T47D (cell line): ENCODE measurements at places on chromosomes 1 and 21.

DNA sequence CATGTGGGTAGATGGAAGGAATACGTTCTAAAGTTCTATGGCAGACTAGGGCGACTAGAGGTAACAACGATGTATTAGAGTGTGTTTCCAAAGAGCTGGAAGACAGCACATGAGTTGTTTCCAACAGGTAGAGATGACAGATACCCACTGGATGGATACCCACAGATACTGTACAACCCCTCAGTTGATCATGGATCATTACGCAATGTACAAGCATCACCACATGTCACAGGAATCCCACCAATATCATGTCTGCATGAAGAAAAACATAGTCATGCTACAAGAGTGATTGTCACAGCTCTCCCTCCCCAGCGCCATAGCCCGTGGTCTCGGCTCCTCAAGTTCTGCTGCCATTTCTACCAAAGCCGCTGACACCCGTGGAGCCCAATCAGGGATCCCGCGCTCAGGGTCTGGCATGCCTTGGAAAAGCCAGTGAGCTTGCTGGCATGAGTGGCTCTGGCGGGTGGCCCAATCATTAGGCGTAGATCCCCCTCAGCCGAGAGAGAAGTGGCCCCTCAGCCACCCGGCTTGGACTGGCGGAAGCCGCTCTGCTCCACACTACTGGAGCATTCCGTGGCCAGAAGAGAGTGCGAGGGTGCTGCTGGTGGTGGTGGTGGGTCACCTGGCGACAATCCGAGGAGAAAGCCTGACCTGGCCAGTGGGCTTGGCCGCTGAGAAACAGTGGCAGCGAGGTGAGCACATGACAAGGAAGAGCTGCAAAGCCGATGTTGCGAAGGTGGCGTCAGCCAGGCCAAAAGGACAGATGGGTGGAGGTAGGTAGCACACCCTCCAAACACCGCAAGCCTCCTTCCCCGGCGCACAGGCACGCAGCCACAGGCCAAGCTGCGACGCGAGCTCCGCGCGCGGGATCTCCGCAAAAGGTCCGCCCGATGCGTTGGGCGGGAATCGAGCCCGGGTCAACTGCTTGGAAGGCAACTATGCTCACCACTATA is 65.7 kb upstream of the FCGR2A start:
- DNase-seq: no peak

DNA sequence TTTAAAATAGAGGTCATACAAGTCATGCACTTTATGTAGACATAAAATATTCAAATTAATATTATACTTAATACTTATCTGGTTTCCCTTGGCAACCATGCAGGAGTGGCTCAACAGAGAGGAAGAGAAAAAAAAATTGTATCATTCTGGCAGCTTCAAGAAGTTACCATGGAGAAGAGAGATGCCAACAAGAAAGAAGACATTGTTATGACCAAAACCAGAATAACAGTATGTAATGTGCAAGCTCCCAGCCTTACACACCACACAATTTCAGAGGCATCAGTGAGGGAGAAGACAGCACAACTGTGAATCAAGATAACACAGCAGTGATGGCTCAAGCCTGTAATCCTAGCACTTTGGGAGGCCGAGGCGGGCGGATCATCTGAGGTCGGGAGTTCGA is 49.1 kb upstream of the RCOR3 start:
- no peak for DNase-seq

GRCh38 chr1:234281826-234282489 is 91.3 kb upstream of the COA6 start:
- DNase-seq: no peak

DNA sequence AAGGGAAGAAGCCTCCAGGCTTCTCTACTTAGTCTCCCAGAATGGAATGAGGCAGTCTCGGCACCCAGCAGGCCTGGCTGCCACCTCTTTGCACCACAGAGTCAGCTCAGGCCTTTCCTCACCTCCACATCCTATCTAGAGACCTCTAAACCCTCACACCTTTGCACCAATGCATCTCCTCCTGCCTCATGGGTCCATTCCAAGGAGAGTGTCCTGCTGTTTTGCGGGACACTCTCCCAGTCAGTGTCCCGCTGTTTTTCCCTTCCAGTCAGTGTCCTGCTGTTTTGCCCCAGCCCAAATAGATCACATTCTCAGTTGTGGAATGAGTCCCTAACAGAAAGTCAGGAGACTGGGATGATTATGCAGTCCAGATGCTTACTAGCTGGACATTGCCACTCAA is 185.6 kb upstream of the CAMK1G start:
- no peak for DNase-seq

GRCh38 chr1:50300297-50300696 is 122.9 kb downstream of the DMRTA2 start:
- no peak for DNase-seq

DNA sequence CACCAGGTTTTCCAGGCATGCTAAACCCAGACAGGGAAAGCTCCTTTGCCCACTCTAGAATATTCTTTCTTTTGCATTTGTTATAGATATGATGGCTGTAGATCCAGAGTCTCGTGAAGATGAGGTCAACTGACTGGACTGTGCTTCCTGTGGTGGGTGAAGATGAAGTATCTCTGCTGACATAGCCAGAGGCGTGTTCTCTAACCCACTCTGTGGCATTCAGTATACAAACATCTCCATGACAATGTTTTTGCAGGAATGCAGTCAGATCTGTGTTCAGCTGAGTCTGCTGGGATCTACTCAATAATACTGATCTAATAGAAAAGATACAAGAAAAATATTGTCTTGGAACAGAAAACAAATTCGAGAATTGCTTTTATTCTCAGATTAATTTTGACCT is 11.3 kb downstream of the RWDD2B start:
- no peak for DNase-seq

DNA sequence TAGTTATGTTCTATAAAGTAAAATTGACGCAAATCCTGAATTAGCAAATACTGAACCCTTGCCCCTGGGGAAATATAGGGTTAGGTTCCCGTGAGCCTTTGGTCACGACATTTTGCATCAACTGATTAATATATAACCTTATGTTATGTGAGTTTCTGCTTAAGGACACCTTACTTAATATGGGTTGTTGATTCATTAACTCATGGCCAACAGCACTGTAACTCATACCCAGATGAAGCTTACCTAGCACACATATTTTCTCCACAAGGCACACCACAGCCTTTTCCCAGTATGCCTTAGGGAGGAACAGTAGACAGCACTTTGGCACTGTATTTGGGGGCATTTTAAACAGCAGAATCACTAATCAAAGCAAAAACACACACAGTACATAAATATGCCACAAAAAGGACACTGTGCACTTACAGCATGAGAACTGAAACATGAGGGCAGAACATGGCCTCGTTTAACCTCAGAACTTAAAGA is 15.1 kb downstream of the INAVA start:
- no peak for DNase-seq

DNA sequence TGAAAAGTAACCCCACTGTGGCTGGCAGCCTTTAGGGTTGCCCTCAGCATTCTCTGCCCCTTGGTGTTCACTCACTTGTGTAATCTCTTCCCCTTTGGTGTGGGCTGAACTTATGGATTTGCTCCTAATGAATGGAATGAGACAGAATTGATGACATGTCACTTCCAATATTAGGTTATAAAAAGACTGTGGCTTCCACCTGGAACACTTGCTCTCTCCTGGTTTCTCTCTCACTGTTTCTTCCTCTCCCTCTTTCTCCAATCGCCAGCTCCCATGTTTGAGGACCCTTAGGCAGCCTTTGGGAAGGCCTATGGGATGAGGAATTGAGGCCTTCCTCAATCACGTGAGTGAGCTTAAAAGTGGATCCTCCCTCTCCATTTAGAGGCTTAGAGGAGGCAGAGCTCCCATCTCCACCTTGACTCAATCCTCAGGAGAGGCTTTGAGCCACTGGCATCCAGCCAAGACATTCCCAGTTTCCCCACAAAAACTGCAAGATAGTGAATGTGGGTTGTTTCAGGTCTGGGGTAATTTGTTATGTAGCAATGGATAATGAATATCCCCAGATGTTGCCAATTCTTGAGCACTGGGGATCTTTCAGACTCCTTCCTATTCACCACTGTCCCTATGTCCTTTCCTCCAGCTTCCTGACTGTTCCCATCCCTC is 95.5 kb upstream of the CD34 start:
- no peak for DNase-seq

- DNase-seq: no peak
These were observed 90.8 kb upstream of the ERRFI1 start for GRCh38 chr1:8116894-8117264.

DNA sequence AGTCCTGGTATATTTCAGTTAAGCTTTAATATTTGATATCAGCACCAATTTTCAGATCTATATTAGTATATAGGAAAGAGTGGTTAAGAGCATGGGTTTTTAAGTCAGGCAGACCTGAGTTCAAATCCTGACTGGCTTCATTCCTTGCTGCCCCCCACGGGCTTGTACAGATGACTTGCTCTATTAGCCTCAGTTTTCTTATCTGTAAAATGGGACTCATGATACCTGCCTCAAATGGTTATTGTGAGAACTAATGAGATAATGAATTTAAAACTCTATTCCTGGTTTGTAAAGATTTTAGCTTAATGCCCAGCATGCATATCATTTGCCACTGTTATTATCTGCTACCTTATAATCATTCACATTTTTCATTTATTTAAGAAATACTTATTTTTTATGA is 264.5 kb downstream of the RPS6KC1 start:
- no peak for DNase-seq

DNA sequence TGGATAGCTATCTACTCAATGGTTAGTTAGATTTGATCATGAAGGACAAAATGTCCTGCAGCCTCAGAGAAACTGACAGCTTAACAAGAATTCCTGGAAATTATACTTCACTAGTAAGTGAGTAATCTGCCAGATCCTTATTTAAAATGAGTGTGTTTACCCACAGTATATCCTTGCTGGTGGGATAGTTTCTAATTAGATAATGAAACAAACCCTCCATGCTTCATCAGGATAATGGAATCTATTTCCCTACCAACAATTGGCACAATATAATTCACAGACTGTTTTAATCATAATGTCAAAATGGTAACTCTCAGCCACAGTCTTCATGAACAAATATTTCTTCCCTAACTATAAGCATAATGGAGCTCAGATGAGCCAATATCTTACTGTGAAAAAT is 239.4 kb upstream of the ST6GALNAC5 start:
- DNase-seq: no peak

- DNase-seq: no peak
These were observed 8.2 kb upstream of the IL22RA1 start for GRCh38 chr1:24151175-24151533.

- DNase-seq: no peak
These were observed 73.3 kb upstream of the RALGPS2 start for GRCh38 chr1:178651742-178652141.

DNA sequence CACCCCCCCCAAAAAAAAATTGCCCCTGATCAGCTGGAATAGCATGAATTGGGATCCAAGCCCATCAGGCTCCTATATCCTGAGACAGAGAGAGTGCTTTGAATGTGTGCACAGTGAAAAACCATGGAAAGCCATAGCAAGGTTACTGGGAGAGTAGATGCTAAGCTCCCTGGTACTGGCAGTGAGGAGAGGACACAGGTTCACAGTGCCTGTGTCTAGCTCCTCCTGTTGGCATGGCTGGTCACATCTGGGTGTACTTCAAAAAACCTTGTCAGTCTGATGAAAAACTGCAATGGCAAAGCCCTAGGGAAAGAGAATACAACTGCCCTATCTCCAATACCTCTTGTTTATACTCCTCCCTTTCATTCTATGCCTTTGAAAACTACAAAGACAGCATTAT is 12.9 kb downstream of the COPA start:
- DNase-seq: no peak

GRCh38 chr1:186783193-186783592 is 45.6 kb upstream of the PLA2G4A start:
- no peak for DNase-seq

- no peak for DNase-seq
These were observed 25.8 kb upstream of the LPAR3 start for GRCh38 chr1:84918726-84919336.

DNA sequence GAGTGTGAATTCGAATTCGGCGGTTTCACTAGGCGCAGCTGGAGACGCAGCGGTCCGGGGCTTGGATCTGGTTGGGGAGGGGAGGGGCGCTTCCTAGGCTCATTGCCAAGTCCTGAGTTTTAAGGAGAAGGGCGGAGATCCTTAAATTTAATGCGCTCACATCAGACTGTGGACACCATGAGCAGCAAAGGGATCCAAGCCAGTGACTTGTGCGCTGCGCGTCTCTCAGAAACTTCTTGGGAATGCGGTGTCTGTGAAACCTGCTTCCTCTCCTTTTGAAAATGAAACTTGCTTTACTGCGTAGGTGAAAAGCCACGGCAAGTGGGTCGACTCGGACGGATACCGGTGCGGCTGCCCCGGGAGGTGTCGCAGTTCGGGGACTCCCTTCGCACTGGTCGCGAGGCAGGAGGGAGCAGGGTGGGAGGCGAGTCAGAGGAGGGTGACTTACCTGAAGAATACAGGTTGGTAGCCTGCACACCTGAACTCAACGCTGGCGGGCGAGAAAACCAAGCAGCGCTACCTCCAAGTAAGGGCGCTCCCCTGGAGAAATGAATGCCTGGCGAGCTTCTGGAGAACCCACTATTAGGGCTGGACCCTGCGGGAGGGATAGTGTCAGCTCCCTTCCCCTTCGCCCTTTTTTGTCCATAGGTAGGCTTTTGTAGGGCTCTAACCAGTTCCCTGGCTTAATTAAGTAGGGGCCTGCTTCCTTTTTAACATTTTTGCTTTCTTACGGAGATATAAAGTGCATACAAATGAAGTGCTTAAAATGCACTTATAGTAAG is 992 bp downstream of the TENT5C start:
- DNase-seq: no peak

GRCh38 chr1:48405400-48405799 is 66.6 kb downstream of the SPATA6 start:
- DNase-seq: no peak

GRCh38 chr1:228336308-228337030 is 70.2 kb downstream of the TRIM11 start:
- no peak for DNase-seq

DNA sequence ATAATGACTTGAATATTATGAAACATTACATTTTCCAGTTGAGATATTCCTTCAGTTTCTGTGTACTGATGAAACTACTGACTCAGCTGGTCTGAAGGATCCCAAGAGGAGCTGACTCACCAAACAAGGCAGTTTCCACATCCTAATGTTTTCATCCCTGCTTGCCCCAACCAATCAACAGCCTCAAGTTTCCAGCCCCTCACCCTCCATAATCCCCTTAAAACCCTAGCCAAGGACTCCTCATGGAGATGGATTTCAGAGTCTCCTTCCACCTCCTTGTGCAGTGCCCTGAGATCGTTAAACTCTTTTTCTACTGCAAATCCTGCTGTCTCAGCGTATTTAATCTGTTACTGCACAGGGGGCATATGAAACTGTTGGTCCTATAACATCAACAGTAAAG is 83.1 kb upstream of the HAO2 start:
- DNase-seq: no peak

GRCh38 chr1:181135437-181135731 is 46.9 kb downstream of the IER5 start:
- DNase-seq: no peak

DNA sequence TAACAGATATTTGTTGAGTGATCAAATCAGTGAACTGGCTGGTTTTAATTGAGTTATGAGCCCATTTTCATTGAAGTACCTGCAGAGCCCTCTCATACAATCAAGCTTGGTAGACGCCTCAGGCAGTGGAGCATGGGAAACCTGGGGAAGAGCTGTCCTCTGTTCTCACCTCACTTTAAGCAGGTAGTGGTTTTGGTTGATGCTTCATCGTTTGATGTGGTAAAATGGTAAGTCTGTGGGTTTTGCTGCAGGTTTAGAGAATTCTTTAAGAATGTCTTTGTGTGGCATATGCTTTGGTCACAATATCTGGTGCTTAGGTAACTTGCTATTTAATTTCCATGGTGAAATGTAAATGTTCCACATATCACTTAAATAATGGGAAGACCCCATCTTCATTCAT is 10.0 kb downstream of the LAMC1 start:
- no peak for DNase-seq
